ENCODE measurements at places on chromosomes 7 and 10.
A peak's percentile ranks its signal among the peaks of the same experiment; 100 is the strongest.

DNA sequence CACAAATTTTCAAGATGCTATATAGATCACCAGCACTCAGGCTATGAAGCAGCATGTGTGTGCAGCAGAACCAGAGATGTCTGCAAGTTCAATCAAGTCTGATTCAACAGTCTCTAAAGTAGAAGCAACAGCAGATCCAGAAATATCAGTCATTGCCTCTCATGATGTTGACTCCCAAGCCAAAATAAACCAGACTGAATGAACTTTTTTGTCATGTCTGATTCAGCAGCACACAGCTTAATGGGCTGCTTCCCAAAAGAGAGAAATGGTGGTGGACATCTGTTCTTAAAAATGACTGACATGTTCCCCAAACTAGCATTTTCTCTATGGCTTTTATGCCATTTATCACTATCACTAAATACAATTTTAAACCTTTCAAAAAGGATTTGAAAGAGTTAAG is 53.8 kb downstream of the TMEM26 start:
- no peak for DNase-seq

GRCh38 chr10:49323896-49324270 is 24.9 kb downstream of the C10orf71 start:
- no peak for DNase-seq

DNA sequence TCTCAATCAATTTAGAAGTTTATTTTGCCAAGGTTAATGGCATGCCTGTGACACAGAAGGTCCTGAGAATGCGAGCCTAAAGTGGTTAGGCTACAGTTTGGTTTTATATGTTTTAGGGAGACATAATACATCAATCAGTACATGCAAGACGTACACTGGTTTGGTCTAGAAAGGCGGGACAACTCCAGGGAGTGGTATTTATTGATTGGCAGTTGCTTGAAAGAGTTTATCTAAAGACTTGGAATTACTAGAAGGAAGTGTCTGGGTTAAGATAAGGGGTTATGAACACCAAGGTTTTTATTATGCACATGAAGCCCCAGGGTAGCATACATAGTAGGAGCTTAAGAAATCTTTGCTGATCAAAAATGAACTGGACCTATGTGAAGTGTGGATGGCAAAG is 21.5 kb downstream of the NPVF start:
- DNase-seq: no peak

DNA sequence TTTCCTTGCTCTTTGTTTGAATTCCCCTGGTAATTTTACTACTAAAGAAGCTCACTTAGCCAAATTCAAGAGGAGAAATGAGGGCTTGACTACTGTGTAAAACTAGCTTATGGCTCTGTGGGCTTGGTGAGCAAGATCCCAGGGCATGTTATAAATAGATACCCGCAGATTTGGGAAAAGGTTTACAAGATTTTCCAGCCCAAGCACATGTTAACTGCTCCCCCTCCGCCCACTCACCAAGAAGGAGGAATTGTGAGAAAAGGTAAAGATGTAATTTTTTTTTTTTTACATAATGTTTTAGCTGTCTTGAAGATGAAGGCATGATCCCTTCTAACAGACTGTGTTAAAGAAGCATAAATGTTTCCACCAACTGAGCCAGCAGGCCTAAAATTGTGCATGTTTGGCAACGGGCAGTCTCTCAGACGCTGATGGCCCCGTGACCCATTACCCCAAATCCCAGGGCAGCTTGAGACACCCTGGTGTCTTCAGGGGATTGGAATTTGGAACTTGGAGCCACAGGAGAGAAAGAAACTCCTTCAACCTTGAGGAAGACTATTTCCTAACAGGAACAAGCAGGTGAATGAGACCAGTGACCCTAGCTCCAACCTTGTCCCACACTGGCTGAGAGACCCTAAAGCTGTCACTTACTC is 429.8 kb upstream of the CELF2 start:
- no peak for DNase-seq

- DNase-seq: no peak
Measured at GRCh38 chr10:182441-183201, 47.4 kb downstream of the ZMYND11 start.

GRCh38 chr7:27248911-27249723 is 6.5 kb downstream of the EVX1 start:
- peak; percentile 86 for DNase-seq

DNA sequence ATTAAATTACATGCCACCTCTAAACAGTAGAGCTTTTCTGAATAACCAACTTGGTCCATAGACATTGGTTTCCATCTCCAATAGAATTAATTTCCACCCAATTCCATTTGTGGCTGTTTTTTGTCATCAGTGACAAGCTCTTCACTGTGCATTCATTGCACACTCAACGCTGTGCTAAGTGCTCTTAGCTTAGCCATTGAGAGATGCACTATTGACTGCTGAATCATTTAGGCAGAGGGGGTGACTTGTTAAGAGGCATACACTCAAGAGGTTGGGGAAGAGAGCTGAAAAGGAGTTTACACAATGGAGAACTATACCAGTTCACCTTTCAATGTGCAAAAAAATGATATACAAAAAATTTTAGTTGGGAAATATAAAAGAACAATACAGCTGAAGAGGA is 31.9 kb upstream of the CBLL1 start:
- DNase-seq: no peak

DNA sequence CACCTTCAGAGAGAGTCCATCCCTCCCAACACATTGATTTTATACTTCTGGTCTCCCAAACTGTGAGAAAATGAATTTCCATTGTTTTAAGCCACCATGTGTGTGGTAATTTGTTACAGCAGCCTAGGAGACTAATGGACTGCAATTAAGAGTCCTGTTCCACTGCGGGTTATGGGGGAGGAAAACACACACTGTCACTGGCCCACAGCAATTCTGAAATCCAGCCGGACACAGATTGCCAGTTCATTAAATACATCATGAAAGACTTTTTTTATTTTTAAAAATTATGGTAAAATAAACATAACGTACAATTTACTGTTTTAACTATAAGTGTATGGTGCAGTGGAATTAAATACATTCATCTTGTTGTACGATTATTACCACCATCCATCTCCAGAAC is 193.4 kb upstream of the GRB10 start:
- no peak for DNase-seq

GRCh38 chr7:94417306-94417705 is 22.6 kb downstream of the COL1A2 start:
- no peak for DNase-seq
